Iris pigment epithelial cell (primary cell): ENCODE measurements at places on chromosomes 16 and 17.

GRCh38 chr16:16042076-16042475, 92.7 kb downstream of the ABCC1 start:
- DNase-seq, result peak; percentile 92

GRCh38 chr17:80034791-80035686, 633 bp downstream of the TBC1D16 start:
- peak; percentile 77 for DNase-seq

DNA sequence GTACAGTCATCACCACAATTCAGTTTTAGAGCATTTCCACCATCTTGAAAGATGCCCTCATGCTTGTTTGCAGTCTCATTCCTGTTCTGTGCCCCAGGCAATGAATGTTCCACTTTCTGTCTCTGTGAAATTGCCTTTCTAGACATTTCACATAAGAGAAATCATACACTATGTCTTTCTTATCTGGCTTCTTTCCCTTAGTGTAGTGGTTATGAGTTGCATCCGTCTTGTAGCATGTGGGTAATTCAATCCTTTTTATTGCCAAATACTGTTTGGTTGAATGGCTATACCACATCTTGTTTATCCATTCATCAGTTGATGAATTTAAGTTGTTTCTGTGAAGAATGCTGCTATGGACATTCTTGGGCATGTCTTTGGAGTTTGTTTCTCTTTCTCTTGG, 132.5 kb upstream of the PLCG2 start:
- peak; percentile 87 for DNase-seq

DNA sequence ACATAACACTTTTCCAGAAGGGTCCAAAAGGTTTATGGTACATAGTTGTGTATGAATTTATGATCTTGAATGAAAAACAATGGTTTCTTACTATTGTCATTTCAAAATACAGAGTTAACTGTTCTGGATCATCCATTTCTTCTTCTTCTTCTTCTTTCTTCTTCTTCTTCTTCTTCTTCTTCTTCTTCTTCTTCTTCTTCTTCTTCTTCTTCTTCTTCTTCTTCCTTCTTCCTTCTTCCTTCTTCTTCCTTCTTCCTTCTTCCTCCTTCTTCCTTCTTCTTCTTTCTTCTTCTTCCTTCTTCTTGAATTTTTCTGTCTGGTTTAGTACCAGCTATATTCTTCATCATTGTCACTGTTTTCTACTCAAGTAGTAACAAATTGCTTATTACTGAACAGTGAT, 47.8 kb downstream of the TNRC6C start:
- DNase-seq, result no peak

DNA sequence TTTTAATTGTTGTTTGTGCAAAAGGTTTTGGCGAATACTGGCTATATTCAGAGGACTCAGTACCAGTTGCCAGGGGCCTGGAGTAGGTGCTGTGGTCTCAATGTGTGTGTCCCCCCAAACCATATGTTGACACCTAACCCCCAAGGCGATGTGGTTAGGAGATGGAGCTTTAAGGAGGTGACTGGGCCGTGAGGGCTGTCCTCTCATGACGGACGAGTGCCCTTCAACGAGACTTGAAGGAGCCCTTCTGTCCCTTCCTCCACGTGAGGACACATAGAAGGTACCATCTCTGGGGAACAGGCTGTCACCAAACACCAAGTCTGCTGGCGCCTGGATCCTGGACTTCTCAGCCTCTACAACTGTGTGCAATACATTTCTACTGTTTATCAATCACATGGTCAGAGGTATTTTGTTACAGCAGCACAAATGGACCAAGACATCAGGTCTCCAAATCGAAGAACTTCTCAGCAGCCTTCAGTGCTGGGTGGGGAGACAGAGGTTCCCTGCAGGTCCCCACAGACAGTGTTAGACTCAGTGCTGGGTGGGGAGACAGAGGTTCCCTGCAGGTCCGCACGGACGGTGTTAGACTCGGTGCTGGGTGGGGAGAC, 24.8 kb upstream of the METRNL start:
- DNase-seq, result no peak

- peak; percentile 55 for DNase-seq
These were observed 55.7 kb downstream of the SREBF1 start for GRCh38 chr17:17780922-17781590.

DNA sequence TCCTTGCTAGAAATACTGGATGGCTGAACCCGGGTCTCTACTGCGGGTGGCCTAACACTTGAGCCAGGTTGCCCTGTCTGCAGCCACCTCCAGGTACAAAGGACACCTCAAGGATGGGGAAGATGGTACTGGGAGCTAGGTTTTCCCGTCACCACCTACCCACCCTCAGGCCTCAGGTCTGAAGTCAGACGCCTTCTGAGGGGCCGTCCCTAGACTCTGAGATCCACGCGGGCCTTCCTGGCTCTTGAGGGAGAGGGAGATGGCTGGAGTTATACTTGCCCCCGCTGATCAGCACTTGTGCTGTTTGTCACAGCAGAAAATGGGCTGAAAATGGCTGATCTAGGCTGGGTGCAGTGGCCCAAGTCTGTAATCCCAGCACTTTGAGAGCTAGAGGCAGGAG, 10.6 kb downstream of the TRPV3 start:
- DNase-seq, result no peak

DNA sequence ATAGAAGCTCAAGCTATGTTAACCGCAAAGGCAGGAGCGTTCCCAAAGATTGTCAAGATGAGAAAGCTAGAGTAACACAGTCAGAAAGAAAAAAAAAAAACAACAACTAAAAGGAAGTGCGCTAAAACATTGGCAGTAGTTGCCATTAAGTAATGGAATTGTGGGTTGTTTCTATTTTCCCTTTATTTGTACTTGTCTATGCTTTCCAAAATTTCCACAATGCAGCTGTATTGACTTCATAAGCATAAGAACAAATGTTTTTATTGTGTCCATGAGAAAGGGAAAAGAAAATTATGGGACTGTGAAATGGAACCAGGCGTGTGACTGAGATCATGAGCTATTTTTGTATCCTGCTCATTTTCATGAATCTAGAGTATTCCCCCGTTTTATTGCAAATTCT, 153.4 kb downstream of the TMEM114 start:
- DNase-seq, result no peak

GRCh38 chr16:2787406-2787805, at the start of gene PRSS33:
PRSS33 (minus strand) TSS chr16:2787560; CDS start chr16:2786547, 1,013 bp downstream.
- DNase-seq, result no peak

- peak; percentile 69 for DNase-seq
These were observed 34.7 kb downstream of the YPEL2 start for GRCh38 chr17:59366040-59366757.

- no peak for DNase-seq
These were observed 15.6 kb downstream of the PLEKHG4 start for GRCh38 chr16:67294938-67295361.

- DNase-seq, result peak; percentile 16
These were observed 39.7 kb upstream of the MEAK7 start for GRCh38 chr16:84544031-84544773.

DNA sequence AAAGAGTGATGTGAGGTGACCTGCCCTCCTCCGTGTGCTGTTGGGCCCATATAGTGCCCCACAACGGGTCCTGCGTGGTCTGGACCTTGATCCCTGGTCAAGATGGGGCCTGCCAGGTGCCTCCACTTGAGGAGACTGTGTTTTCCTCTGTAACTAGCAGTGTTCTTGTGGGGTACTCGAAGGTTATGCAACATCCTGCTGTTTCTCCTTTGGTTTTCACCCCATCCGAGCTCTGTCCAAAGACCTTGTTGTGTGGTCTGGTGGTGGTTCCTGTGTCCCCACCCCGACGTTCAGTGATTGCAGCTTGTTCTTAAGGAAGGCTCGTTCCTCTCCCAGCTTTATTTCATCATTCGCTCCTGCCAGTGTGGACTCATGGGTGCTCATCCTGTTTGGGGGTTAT, 38.7 kb upstream of the ZNF750 start:
- DNase-seq, result no peak

DNA sequence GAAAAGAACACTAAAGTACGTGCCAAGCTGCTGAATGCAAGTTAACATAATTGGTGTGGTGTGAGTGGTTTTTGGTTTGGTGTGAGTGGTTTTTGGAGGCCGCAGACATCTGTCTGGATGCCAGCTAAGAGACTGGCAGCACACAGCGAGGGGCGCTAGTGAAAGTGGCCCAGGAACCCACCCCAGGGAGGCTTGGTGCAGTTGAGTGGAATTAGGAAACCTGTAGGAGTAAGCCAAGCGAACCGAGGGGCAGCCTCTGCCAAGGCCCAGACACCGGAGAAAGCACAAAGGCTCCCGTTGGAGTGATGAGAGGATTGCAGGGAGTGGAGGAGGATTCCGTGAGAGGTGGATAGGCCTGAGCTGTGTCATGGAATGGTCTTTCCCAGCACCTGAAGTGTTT, 24.6 kb upstream of the SLC5A11 start:
- DNase-seq, result no peak
